ENCODE measurements at places on chromosomes 2 and 18.

DNA sequence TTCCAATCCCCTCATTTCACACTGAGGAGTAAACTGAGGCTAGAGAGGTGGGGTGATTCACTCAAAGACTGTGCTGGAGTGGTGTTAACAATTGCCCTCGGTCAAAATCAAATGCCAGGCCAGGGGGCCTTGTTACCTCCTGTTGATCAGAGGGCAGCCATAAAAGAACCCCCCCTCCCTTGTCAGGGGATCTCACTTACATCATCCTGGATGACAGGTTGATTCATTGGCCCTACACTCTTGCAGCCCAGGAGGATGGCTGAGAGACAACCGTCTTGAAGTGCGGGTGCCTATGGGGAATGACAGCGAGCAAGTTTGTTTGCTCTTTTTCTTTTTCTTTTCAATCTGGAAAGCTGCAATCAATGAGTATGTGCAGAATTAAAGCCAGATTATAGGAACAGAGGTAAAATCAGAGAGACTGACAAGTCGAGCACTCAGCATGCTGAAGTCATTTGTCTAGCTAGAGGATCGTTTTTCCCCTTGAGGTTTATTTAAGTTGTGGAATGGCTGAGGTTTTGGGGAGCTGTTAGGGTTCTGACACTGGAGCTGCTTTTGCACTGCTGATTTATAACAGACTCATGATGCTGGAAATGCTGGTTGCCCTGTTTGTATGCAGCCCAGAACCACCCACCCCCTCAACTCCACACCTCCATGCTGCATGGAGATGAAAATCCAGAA is 26.4 kb upstream of the NRP2 start:
- no peak for DNase-seq

- DNase-seq: peak; percentile 68
Measured at GRCh38 chr18:45522371-45522770, 92.9 kb upstream of the SLC14A2 start.

- DNase-seq: no peak
Measured at GRCh38 chr2:152510621-152511020, 175.6 kb downstream of the FMNL2 start.

GRCh38 chr2:9639740-9640343 is 9.0 kb upstream of the YWHAQ start:
- DNase-seq: no peak

DNA sequence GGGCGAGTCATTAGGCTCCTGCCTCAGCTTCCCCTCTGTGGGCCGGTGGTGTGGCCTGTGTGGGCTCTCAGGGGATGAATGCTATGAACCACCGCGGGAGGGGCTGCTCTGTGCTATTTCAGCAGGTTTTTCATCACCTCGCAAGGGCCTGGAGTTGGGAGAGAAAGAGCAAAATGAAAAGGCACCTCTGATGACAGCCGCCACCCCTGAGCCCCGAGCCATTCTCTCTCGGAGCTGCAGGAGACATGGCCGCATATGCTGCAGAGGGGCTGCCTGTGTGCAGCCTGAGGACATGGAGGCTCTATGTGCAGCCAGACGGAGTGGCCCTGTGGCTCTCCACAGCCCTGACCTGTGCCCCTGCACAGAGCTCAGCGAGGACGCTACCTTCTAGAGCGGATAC is 96.2 kb upstream of the CTDP1 start:
- no peak for DNase-seq

DNA sequence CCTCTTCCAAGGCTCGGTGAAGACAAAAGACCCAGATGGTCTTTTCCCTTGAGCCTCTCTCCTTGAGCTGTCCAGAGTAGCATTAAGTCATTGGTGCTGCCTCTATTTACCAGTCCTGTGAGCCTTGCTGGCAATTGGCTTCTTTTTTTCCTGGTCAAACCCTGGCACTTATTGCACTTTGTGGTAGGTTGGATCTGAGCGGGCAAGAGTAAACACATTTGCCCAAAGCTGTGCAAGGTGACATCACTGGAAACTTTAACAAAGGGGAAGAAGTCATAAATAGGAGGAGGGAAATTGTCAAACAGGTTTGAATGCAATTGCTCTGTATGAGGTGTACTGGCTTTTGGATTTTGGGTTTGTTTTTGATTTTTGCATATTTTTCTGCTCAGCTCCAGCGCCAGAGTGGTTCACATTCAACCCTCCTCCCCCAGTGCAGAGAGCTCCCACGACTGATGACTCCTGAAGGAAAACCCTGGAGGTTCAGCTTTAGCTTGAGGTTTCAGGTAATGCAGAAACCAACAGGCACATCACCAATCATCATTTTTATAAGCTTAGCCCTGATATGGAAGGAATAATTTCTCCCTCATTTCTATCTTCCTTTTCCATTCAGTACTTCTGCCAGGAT is 8.3 kb downstream of the KCNE4 start:
- DNase-seq: no peak

GRCh38 chr18:22436136-22436535 is 18.4 kb upstream of the CTAGE1 start:
- DNase-seq: no peak

DNA sequence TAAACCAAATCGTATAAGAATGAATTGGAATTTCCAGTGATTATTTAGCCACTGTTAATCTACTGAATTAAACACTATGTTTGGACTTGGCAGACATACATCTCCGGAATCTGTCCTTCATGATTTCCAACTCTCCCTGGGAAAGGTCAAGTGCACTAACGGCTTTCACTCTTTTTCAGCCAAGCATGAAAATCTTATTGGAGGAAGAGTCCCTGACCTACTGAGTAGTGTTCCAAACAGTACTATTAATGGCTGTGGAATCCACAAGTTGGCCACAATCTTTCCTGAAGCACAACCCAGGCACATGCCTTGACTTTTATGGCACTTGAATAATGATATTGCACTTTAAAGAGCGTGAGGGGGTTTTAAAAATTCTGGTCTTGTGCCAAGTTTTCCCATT is 318.9 kb upstream of the RND3 start:
- peak; percentile 13 for DNase-seq

DNA sequence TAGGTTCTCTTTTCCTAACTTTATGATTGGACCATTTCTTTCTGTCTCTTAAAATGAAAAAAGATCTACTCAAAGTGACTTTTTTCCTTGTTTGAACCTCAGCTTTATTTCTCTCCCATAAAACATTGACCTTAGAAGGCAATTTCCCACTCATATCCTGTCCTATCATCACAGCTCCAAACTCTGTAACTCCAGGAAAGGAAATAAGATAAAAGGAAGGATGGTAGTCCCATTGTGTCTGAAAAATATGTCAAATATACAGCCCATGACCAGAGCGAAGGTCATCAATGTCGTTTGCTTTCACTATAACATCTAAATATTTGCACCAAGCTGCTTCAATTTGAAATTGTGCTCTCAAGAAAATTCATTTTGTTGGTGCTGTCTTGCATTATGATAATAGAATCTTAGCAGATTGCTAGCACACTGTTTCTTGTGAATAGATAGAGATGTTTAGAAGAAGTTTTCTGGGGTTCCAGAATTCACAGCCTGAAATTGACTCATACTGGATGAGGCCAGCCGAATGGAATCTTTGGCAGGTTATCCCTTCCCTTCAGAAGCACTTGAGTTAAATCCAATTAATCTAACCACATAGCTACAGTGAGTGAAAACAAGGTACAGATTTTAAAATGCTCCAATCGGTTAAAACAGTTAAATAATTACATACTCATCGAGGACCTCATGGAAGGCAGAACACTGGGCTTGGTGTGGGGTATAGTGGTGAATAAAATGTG is 95.1 kb downstream of the CRIM1 start:
- peak; percentile 95 for DNase-seq

DNA sequence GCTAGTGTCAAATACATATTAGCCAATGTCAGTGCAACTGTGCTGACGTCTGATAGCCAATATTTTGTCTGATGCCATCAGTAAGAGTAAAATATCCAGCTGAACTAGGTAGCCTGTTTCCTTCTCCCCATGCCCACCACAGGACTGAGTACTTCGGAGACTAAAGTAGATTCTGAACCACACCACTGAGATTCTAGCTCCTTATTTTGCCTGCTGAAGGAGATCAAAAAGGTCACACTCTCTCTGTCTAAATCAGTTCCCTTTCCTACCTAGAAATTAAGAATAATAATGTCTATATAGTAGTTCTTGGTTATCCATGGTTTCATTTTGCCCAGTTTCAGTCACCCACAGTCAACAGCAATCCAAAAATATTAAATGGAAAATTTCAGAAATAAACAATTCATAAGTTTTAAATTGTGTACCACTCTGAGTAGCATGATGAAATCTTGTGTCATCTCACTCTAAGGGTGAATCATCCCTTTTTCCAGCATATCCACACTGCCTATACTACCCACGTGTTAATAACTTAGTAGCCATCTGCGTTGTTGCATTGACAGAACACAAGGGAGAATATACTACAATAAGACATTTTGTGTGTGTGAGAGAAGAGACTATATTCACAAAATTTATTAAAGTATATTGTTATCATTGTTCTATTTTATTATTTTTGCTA is 1043.3 kb upstream of the PIK3C3 start:
- peak; percentile 41 for DNase-seq

- DNase-seq: no peak
Measured at GRCh38 chr2:7030810-7031209, 113.6 kb downstream of the RNF144A start.

DNA sequence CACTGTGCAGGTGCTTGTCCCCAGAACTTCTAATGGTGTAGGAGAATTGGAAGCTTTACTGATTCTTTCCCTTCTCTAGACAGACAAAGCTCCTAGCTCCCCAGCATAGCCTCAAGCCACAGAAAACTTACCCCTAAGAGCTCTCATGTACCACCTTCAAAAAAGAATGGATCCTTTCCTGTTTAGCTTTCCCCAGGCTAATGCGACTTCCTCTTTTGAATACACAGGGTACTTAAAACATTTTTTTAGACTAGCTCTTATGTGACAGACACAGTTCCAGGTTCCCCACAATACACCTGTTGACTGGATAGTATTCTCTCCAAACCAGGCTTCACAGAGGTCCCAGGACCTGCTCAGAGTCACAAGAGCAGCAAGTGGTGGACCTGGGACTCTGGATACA is 8.3 kb downstream of the CTAGE1 start:
- no peak for DNase-seq
